Upper lobe of left lung (tissue), 6 donors: ENCODE measurements at places on chromosomes 12 and 14. TPM values are rescaled to one million over a fixed set of nuclear protein-coding genes. Genes with fewer than 3 reads are reported as not detected.
A peak's percentile ranks its signal among the peaks of the same experiment; 100 is the strongest.

DNA sequence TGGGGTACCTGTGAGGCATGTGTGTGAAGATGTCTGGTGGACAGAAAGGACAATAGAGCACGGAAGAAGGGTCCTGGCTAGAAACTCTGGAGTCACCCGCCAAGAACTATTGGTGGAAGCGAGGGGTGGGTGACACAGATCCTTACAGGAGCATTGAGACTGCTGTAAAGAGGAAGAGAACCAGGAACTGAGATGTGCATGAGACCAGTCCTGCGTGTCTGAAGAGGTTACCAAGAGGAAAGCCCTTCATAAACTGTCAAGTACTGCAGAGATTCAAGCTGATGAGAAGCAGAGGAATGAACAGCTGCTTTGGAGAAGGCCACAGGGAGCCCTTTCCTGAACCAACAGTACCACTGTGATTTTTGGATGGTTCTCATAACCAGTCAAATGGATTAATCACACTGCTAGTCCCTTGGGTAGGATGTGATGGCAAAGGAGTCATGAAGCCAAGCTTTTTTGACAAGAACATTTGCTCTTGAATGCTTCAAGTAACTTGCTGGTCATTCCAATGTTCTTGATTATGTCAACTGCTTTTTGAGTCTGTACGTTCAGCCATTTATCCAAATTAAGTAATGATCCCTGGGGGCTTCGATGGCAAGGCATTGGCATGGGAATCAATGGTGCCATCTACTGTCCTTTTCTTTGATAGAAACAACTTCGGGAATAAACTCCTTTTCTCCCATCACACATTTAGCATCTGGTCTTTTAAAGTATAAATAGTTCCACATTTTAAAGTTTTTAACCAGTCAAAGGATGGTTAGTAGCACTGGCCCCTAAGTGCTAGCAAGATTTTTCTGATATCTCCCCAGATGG lies 42.9 kb downstream of the GPR135 start:
- no peak for DNase-seq
- H3K4me1 ChIP-seq: no peaks in the 10 kb centered on the region
- H3K27ac ChIP-seq: no peak overlapping the region
- H3K4me3 ChIP-seq: no peak overlapping the region
- H3K36me3 ChIP-seq: no peaks in the 10 kb centered on the region

Gene PPP1R1A
- not detected for total RNA-seq

- no peak for DNase-seq
- H3K27ac ChIP-seq: no peak overlapping the region
- no peaks in the 10 kb centered on the region for H3K27me3 ChIP-seq
Observed at GRCh38 chr12:4974217-4974616, 64.5 kb downstream of the KCNA1 start.

- H3K27ac ChIP-seq: no peak overlapping the region
- H3K27me3 ChIP-seq: no peaks in the 10 kb centered on the region
- H3K36me3 ChIP-seq: no peaks in the 10 kb centered on the region
- DNase-seq: no peak
- H3K4me1 ChIP-seq: no peaks in the 10 kb centered on the region
Observed at GRCh38 chr12:78179346-78179745, 348.7 kb downstream of the NAV3 start.

Gene TMEM30B
- 15.7 TPM for total RNA-seq

- no peaks in the 10 kb centered on the region for H3K27me3 ChIP-seq
- no peaks in the 10 kb centered on the region for H3K4me1 ChIP-seq
- H3K4me3 ChIP-seq: no peak overlapping the region
- no peaks in the 10 kb centered on the region for H3K36me3 ChIP-seq
- H3K27ac ChIP-seq: no peak overlapping the region
- DNase-seq: no peak
Observed at GRCh38 chr14:95341564-95341963, 21.9 kb upstream of the CLMN start.

DNA sequence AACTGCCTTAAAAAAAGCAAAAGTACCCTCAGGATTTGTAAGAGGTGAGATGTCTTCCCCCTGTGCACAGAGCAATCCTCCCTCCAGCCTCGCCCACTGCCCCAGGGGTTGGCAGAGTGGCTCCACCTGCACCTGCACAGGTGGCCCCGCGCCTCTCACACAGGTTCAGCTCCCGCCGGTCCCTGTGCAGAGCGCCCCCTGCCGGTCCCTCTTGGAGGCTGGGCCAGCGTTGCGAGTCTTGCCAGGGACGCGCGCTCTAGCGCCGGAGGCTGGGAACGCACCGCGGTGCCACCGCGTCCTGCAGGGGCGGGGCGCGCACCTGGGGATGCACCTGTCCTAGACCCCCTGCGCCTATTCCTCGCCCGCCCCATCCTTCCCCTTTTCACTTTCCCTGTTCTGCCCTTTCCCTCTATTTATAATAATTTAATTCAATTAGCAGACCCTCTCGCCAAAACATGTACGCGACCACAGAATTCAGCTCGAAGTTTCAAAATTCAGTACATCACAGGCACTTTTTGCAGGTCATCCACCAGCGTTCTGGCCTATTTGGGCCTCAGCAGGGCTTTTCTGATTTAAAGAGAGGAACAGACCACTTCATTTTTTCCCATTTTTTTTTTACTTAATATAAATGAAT lies 618.6 kb downstream of the AACS start:
- no peak overlapping the region for H3K27ac ChIP-seq
- no peak overlapping the region for H3K4me3 ChIP-seq
- DNase-seq: peak; percentile 49
- no peaks in the 10 kb centered on the region for H3K36me3 ChIP-seq
- H3K4me1 ChIP-seq: no peaks in the 10 kb centered on the region

DNA sequence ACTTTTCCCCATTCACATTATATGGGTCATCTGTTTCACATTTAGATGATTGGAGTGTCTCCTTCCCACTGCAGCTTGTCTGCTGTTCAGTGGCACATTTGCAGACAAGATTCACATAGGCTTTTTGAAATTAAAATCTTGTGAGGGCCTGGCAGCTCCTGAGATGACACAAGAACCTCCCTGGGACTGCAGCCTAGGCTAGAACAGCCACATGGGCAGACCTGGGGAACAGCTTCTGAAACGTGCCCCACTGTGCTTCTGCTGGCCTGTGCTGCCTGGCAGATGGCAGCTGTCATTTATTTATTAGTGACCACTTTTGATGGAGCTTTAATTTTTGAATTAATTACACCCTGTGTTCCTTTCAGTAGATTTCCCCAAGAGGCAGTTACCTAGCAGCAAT lies 137.4 kb downstream of the GRIP1 start:
- no peaks in the 10 kb centered on the region for H3K36me3 ChIP-seq
- no peaks in the 10 kb centered on the region for H3K4me1 ChIP-seq
- H3K27ac ChIP-seq: no peak overlapping the region
- H3K27me3 ChIP-seq: no peaks in the 10 kb centered on the region

Gene PLEKHH1
- 4.0 TPM for total RNA-seq

Gene GSG1
- total RNA-seq: not detected

GRCh38 chr14:105918496-105919262 lies 392.3 kb downstream of the TMEM121 start:
- no peak overlapping the region for H3K27ac ChIP-seq
- no peak overlapping the region for H3K4me3 ChIP-seq
- H3K4me1 ChIP-seq: no peaks in the 10 kb centered on the region
- H3K36me3 ChIP-seq: no peaks in the 10 kb centered on the region
- H3K27me3 ChIP-seq: no peaks in the 10 kb centered on the region

DNA sequence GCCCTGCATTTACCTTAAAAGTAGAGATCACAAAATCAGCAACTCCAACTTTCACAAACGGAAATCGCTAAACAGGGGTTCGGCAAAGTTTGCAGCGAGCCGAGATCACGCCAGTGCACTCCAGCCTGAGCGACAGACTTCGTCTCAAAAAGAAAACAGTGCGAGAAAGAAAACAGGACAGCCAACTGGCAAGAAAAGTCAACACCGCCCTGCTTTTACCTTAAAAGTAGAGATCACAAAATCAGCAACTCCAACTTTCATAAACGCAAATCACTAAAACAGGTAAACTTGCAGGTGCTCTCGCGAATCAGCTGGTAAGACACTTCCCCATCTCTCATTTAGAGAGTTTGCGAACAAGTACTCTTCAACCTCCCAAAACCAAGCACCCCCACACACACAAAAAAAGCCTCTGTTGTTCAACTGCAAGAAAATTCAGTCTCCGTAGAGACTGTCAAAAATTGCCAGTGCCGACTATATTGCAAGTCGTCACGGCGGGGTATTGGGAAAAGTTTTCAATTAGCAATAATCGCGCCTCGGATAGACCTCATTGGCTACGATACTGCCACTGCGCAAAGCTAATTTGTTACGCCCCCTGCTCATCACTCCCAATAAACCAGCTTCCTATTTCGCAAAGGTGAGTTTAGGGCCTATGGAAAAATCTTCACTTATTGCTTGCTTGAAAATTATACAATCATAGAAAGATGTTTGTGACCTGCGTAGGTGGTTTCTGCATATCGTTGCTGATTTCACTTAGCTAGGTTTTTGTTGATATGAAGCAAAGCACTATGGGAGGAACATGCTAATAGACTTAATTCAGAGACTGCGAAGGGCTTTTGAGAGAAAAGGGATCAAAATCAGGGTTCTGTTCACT lies at the start of gene RNU4-1:
TSS of gene RNU4-1 (minus strand) at position 577 of the 871 bp plus-strand sequence.
- H3K4me3 ChIP-seq: peak within 1 kb of the TSS; percentile 57
- DNase-seq: peak; percentile 73
- peak within 1 kb of the TSS; percentile 97 for H3K27ac ChIP-seq
- no peaks in the 10 kb centered on the region for H3K36me3 ChIP-seq
- peaks cover 9% of the 10 kb centered on the region for H3K4me1 ChIP-seq

Gene NUP107
- total RNA-seq: 26.1 TPM
